Testis (tissue), 5 donors: ENCODE measurements at places on chromosomes 13 and 19.

- no peak for DNase-seq
Measured at GRCh38 chr19:7744199-7744786, 3.0 kb downstream of the CD209 start.

DNA sequence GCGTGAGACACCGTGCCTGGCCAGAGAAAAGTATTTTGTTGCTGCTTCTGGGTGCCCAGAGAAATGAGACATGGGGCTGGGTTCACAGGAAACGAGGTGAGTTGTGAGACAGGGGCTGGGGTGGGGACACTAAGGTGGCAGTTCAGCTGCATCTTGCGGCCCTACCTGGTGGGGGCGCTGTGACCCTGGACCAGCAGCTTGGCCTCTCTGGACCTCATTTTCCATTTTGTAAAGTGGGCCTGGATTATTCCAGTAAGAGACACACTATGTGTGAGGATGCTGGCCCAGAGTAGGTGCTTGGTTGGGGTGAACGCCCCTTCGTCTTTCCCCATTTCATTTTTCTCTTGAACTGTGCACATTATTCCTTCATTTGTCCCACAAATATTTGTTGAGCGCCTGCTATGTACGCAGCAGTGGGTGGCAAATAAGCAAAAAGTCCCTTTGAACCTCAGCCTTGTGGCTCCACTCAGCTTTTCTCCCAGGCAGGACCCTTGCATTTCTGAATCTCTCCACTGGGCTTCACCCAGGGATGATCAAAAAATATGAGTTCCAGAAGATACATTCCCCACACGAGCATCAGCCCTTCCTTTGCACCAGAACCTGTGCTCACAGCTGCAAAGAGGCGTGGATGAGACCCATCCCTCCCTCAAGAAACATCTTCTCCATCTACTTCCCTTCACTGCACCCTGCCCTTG, 26.6 kb upstream of the OR10H1 start:
- no peak for DNase-seq

- DNase-seq = no peak
Measured at GRCh38 chr19:40225440-40226305, 816 bp downstream of the CCNP start.

DNA sequence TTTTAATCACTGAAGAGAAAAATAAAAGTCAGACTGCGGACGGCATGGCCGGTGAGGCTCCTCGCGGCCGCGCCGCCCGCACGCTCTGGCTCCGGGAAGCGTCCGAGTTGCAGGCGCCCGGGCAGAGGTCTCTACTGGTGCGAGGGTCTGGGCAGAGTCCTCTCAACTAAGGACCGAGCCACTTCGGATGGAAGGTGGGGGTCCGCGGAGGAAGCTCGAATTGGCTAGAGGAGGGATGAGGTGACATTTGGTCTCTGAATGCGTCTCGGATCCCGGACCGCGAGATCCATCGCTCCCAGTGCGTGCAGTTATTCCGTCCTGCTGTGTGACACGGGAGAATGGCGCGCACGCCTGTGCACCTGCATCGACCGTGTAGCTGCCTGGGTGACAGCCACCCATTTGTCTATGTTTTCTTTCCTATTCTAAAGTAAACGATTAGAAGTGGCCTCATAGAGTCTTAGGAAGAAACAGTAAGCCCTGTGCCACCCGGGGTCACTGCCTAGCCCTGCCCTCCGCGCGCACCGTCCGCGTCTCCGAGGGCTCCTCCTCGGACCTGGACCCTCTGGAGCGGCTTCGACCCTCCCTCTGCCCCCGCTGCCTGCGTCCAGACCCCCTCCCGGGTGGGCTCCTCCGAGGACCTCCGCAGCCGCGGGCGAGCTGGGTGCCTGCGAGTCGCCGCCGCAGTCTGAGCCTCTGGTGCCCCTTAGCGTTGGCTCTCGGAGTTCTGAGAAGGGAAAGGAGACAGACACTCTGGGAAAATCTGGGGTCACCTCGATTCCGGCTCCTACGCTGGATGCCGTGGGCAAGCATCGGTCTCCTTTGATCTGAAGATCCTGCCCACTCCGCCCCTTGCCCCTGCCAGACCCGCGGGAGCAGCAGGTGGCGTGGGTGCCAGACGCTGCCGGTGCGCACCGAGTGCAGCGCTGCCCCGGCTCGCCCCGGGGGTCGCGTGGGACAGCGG, 347.4 kb downstream of the LIG4 start:
- peak; percentile 62 for DNase-seq

- no peak for DNase-seq
Measured at GRCh38 chr13:106186366-106187030, 349.0 kb downstream of the EFNB2 start.

GRCh38 chr19:1569997-1570396, 1.9 kb upstream of the MEX3D start:
- no peak for DNase-seq

GRCh38 chr13:102091231-102091630, 310.6 kb downstream of the FGF14 start:
- no peak for DNase-seq

DNA sequence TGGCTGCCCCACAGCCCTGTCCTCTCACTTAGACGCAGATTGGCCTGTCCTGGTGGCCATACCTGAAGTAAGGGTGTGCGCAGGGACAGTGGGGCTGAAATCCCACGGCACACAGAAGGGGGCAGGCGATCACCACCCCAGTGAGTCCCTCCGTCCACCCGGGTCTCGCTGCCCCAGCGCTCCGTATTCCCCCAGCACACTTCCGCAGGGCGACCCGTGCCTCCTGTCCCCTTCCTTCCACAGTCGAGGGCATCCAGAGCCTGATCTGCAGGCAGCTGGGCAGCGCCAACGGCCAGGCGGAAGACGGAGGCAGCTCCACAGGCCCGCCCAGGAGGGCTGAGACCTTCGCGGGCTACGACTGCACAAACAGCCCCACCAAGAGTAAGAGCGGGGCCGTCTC, 25.3 kb downstream of the PEX11G start:
- no peak for DNase-seq

DNA sequence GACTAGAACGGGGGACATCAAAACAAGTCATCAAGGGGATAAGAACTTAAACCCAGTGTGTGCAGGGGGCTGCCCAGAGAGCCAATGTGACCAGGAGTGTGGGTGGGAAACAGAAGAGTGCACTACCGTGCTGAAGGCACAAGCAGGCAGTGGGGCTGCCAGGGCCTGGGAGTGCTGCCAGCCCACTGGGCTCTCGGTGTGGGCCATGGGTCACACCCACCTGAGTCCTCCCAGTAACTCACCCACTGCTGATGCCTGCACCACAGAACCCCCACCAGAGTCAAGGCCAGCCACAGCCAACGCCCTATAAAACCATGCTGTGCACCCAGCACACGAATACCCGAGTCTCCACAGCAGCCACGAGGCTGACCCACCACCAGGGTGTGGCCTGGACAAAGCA, 8.5 kb downstream of the MED26 start:
- DNase-seq = no peak

GRCh38 chr13:28355822-28356371, 139.0 kb downstream of the FLT1 start:
- DNase-seq = no peak

- no peak for DNase-seq
Measured at GRCh38 chr13:27176470-27177410, 5.1 kb upstream of the USP12 start.

DNA sequence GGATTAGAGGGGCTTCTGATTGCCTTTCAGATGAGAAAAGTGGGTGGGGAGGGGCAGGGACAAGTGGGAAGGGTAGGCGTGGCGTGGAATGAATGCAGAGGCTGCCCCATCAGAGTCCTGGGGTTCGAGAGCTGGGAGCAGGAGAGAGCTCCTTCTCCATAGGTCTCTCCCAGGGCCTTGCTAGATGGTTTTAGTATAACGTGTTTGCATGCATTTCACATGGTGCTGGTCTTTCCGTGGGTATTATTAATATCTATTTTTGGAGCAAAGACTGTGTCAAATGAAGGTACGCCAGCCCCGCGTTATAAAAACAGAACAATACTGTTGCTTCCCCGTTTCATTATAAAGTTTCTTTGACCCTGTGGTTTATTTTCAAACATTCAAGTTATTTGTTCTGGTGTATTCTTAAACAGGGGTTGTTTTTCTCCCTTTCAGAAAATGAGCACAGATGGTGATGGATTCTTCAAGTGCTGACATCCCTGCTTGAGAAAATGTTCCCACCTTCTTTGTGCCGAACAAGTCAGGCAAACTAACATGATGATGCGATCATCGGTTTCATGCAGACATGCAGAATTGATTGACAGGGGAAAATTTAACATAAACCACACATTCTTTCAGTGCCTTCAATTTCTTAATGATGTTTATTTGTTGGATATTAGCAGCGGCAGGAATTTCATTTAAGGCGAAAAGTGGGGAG, 62.1 kb upstream of the ZNF536 start:
- no peak for DNase-seq

GRCh38 chr19:30235946-30236345, 136.2 kb upstream of the ZNF536 start:
- DNase-seq = peak; percentile 56

DNA sequence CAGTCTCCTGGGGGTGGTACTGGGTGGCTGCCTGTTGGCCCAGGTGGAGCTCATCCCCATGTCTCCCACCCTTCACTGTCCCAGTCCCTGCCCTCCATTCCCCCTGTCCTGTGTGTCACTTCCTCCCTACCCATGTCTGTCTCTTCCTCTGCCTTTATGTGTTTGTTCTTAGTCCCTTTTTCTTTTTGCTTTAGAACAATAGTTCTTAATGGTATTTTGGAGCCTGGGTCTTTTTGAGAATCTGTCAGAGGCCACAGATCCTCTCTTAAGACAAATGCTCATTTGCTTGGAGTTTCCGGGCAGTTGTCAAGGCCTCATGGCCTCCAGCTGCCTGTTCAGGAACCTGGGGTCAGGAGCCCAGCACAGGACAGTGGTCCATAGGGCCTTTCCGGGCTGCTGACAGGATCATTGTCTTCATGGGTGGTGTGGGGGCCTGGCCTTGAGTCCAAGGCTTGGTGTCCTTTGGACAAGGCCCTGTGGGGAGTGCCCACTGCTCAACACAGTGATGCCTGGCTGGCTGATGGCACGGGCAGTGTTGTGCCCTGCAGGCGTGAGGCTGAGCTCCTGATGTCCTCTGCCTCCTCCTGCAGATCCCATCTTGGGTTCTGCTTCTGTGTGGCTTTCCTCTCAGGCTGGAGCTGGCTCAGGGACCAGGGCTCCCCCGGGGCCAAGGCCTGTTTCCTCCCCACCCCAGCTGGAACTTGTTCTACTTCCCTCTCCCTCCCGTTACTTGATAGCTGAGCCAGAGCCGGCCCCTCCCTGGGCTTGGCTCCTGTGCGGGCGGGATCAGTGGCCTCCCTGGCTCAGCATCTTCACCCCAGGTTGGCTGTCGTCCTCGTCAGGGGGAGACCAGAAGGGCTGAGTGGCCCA, 3.5 kb downstream of the EGLN2 start:
- peak; percentile 71 for DNase-seq
